ENCODE measurements at places on chromosomes 11 and 22.
A peak's percentile ranks its signal among the peaks of the same experiment; 100 is the strongest.

DNA sequence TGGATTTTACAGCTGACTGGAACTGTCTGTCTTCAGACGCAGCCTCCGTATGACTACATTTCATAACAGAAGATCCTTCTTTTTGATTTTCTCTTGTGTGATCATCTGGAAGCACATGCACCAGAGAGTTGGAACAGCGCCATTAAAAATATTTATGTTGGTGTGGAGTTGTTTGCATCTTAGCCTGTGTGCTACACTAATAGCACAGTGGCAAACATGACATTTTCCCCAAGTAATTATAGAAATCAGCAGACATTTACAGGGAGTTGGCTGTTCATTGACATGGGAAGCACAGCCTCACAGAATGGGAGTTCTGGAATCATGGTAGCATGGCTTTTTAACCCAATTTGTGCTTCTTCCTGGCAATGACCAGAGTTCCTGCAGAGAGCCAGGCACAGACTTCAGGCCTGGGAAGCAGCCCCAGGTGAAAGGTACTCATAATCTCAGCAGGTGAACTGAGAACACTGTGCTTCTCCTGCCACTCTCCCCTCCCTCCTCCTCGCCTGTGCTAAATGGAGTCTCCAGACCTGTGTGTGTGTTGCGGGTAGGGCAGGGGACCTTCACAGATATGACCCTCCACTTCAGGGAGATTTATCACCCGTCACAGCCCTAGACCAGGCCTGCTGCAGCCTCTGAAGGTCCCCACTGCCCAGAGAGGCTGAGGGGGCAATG lies 82.8 kb upstream of the PLET1 start:
- peak; percentile 71 for DNase-seq

DNA sequence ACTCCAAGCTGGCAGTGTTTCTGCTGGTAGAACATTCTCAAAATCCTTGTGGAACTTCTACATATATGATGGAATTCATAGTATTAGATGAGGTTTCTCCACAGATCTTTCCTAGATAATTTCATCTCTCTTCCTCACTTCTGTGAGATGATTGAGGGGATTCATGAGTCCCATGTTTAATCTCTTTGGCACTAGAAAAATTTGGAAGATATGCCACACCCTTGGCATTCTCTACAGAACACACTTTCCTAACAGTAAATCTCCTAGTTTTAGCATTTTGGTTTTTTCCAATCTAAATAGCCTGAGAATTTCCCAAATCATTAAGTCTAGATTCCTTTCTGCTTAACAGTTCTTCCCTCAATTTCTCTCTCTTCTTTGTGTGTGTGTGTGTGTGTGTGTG lies 35.3 kb downstream of the MED15 start:
- DNase-seq = no peak

- DNase-seq = peak; percentile 73
Observed at GRCh38 chr11:117319214-117319840, 3.3 kb upstream of the BACE1 start.

DNA sequence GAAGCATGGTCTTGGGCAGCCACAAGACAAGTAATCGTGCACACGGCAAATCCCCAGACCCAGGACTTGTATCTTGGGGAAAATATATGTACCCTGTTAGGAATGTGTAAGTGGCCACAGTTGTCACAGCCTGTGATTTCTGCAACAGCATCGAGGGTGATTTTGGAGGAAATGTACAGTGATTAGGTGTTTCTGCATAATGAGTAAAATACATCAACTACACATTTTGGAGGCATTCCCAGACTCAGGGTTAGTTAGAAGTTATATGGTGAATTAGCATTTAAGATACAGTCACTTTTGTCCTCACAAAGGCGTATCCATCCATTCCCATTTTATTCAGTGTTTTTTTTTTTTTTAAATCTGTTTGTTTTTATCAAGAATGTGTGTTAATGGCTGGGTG lies 28.4 kb downstream of the SUSD2 start:
- no peak for DNase-seq

DNA sequence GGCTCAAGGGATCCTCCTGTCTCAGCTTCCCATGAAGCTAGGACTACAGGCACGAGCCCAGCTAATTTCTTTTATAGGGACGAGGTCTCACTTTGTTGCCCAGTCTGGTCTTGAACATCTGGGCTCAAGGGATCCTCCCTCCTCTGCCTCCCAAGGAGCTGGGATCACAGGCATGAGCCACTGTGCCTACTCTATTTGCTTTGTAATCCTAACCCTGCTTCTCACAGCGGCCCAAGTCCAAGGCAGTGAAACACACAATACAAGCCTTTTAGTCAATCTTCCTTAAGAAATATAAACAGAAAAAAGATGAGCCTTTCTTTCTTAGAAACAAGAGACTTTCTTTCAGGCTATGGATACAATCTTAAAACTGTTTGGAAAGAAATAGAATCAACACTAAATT lies 115.2 kb upstream of the SORL1-AS1 start:
- no peak for DNase-seq

Measured in cardiac fibroblast (primary cell).